ENCODE measurements at places on chromosomes 5 and 9.

DNA sequence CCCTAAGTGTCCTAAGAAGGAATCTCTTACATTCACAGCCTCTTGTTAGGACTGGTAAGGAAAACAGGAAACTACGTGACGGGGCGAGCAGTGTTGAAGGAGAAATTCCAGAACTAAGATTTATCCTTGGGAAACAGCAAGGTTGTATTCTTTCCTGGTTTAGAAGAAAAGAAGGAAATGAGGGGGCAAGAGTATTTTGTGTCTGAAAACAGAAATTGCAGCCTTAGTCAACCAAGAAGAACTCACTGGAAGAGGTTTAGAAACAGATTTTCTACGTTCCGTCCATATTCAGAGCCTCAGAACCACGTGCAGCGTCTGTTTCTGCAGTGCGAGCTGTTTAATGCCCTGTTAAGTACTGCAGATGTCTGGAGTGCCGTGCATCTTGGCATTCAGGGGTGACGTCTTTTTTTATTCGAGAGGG, 75.2 kb downstream of the GOLPH3 start:
- DNase-seq: no peak

- no peak for DNase-seq
Measured at GRCh38 chr5:53100606-53101005, 9.0 kb downstream of the MOCS2 start.

- DNase-seq: no peak
Measured at GRCh38 chr5:160287378-160288051, 24.8 kb downstream of the CCNJL start.

- DNase-seq: no peak
Measured at GRCh38 chr5:159263569-159263905, 447 bp downstream of the UBLCP1 start.

DNA sequence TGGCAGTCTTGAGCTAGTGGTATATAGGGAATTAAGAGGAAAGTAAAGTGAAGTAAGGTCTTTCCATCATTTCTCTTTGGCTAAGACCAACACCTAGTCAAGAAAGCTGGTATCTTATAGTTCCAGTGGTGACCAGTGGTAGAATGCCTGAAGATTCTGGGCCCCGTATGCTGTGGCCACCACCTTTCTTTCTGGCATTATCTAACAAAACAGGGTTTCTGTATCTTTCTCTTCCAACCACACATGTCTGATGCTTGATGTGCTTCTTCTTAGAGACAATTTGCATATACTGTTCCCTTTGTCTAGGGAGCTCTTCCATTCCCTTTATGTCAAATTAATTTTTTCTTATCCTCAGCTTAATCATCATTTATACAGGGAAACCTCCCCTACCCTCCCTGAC, 109.9 kb upstream of the SSBP2 start:
- DNase-seq: no peak

GRCh38 chr5:140635291-140636257, 2.6 kb upstream of the CD14 start:
- no peak for DNase-seq

DNA sequence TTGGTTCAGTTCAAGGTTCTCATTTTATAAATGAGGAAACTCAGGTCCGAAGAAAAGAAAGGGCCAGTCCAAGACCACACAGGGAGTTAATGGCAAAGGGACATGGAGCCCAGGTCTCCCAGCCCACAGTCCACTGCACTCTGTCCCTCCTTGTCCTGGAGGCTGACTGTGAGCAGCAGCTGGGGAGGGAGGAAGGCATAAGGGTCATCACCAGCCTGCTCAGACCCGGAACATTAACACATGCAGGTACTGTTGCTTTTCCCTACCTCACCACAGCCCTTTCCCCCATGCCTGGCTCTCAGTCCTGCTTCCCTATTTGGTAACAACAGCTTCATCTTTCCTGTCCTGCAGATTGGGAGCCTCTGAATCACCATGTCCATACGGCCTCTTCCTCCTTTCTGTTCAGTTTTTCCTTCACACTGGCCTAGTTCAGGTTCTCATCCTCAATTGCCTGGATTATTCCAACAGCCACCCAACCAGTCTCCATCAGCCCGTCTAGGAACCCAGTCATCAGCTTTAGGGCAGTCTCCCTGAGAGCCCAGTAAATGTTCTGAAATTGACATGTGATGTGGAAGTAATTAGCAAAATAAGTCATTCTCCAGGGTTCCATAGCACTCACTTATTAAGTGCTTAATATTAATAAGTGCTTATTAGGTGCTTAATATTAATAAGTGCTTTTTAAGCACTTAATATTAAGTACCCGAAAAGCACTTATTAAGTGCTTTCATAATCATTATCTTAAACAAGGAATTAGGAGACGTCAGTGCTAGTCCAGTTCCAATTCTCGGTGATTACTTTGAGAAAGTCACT, 4.3 kb downstream of the GPX3 start:
- DNase-seq: no peak

DNA sequence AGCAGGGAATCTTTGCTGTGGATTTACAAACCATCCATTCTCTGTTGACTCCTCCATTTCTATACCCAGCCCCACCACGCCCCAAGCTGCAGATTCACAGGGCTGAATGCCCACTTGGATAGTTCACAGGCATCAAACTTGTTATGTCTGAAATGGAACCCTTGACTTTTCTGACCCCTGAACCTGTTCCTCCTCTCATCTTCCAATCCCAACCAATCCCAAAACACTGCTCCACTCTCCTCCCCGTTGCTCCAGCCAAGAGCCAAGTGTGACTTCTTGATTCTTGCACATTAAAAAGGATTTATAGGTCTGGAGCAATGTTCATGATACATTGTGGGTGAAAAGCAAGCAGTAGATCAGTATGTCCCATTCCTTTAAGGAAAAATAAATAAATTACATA, 145.6 kb downstream of the DAB2IP start:
- no peak for DNase-seq

DNA sequence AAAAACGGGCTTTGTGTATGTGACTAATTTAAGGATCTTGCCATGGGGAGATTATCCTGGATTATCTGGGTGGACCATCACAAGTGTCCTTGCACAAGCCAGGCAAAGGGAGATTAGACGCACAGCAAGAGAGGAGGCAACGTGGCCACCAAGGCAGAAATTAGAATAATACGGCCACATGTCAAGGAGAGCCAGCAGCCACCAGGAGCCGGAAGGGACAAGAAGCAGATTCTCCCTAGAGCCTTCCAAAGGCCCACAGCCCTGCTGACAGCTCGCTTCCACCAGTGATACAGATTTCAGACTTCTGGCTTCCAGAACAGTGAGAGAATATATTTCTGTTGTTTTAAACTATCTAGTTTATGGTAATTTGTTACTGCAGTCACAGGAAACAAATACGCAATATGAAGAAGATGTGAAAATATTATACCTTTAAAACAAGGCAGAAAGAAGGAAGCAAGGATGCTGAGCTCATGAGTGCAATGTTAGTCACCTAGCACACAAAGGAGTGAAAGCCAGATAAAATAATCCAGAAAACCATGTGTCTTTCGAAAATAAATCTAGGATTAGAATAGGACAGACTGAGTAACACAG, 28.7 kb upstream of the F2RL1 start:
- no peak for DNase-seq

DNA sequence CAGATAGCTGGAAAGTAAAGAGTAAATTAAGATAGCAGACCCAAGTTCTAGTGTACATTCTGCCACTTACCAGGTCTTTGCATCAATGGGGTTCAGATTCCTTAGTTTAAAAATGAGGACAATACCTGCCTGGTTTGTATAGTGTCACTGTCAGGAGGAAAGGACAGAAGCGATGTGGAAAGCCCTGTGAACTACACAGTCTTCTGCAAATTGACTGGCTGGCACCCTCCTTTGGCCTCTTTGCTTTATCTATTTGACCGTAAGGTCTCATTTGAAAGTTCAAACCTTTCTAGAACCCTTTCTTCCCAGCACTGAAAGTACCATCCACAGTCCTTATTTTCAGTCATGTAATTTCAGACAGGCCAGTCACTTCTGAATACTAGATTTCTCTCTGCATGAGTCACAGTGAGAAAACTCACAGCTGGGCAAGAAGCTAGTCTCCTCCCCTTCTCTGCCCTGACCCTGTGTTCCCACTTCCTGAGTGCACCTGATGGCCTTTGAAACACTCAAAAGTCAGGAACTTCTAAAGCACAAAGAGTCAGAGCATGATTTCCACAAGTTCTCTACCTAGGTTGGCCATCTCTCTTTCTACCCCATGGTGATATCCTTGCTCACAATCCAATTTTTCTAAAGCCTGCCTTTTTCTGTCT, 91.3 kb upstream of the RASEF start:
- no peak for DNase-seq

Data from SK-N-MC (cell line).